ENCODE measurements at places on chromosomes 2 and 18. TPM values are rescaled to one million over a fixed set of nuclear protein-coding genes. Genes with fewer than 3 reads are reported as not detected.

The UNC80 gene
- 0.79 TPM for total RNA-seq

DNA sequence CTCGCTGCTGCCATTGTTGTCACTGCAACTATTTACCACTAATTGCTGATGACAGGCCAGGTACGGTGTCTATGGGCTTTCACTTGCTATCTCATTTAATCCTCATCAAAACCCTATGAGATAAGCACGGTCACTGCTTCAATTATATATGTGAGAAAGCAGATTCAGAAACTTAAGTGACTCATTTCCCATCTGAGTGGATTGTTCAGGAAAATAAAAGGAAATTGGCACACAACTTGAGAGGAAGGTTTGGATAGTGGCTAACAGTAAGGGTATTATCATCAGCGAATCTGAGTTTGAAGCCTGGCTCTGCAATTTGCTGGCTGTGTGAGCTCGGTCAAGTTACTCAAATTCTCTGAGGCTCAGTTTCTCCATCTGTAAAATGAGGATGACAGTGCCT lies 196.0 kb downstream of the KCNS3 start:
- DNase-seq: no peak

The PDE6D gene
- total RNA-seq: 14.2 TPM

- DNase-seq: peak; percentile 9
These were observed 1072.1 kb upstream of the FANCL start for GRCh38 chr2:59312967-59313940.

GRCh38 chr18:80169607-80170006 lies 60.5 kb downstream of the ADNP2 start:
- no peak for DNase-seq

The CYP26B1 gene
- 25.9 TPM for total RNA-seq

GRCh38 chr2:39150890-39151497 lies 30.1 kb upstream of the SOS1 start:
- no peak for DNase-seq

- DNase-seq: no peak
These were observed 553.3 kb downstream of the CMPK2 start for GRCh38 chr2:6312367-6312766.

DNA sequence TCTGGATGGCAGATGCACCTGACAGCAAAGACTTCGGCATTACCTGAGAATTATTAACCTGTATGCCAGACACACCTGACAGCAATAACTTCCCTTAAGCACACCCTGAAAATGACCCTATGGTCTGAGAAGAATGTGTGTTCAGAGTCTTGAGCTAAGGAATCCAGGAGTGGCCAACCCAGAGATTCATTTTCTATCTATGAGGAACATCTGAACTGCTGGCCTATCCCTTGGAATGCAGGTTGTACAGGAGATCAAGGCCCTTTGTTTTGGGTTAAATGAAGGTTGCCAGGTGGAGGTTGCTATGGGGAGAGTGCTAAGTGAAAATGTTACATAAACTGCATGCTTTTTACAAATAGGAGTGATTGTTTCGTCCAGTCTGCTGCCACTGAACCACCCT lies 200.9 kb upstream of the MEIS1 start:
- DNase-seq: no peak

GRCh38 chr2:43855292-43855691 lies 16.5 kb downstream of the ABCG8 start:
- DNase-seq: no peak

DNA sequence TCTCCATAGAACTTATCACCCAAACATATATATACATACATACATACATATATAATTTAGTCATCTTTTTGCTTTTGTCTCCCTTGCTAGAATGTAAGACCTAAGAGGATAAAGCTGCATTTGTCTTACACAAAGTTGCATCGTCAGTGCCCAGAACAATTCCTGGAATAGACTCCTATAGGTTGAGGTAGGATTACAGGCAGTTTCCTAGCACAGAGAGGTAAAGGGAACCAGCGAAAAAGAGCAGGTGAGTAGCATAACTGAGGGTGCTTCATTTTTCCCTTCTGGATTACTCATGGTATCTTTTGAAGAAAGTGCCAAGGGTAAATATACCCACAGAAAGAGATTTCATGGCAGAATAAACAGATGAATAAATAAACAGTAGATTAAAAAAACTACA lies 68.1 kb upstream of the AMMECR1L start:
- DNase-seq: no peak

- DNase-seq: no peak
These were observed 56.9 kb downstream of the RBM43 start for GRCh38 chr2:151204756-151205155.

DNA sequence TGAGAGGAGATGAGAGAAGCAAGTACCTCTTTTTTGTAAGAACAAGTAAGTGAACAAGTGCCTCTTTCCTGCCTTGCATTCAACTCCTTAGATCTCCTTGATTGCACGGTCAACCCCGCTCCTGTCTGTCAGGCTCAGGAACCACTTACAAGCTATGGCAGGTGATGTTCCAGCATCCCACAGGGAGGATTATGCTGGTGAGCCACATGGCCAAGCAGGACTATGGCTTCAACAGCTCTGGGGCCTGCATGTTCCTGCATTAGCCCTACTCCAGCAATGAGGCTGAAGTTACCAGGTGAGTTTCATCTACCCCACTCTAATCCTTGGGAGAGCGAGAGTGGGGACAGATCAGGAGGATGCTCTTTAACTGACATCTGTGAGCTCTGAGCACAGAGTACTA lies 29.5 kb downstream of the TTC32 start:
- DNase-seq: no peak

The MTCL1 gene
- 10.7 TPM for total RNA-seq

GRCh38 chr2:214377286-214377624 lies 33.6 kb upstream of the VWC2L start:
- no peak for DNase-seq

DNA sequence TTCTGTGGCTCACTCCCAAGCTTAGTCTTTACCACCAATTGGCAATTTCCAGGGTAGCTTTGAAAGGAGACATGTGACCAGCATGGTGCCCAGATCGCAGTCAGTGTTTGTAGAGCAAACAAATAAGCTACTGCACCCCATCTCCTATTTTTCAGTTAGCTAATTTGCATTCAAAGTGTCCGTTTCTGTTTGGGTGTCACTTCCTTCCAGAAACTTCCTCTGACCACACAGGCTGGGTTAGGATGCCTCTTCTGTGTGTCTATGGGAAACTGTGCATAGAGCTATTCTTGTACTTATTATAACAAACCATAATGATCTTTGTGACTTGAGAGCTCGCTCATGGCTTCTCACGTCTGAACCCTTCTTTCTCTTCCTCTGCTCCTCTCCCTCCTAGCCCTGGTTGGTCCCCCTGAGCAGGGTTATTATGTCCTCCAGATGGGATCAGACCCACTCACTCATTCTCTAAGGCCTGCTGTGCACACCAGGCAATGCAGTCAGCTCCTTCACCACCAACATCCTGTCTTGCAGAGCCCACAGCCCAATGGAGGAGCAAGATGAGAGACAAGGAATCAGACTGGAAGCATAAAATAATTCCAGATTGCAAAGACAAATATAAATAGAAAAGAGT lies 101.2 kb upstream of the ALK start:
- DNase-seq: no peak

The POTEF gene
- not detected for total RNA-seq

All from skin of body (tissue), 3 donors.